IPS-NIHi11 (cell line): ENCODE measurements at places on chromosomes 3 and 15.

DNA sequence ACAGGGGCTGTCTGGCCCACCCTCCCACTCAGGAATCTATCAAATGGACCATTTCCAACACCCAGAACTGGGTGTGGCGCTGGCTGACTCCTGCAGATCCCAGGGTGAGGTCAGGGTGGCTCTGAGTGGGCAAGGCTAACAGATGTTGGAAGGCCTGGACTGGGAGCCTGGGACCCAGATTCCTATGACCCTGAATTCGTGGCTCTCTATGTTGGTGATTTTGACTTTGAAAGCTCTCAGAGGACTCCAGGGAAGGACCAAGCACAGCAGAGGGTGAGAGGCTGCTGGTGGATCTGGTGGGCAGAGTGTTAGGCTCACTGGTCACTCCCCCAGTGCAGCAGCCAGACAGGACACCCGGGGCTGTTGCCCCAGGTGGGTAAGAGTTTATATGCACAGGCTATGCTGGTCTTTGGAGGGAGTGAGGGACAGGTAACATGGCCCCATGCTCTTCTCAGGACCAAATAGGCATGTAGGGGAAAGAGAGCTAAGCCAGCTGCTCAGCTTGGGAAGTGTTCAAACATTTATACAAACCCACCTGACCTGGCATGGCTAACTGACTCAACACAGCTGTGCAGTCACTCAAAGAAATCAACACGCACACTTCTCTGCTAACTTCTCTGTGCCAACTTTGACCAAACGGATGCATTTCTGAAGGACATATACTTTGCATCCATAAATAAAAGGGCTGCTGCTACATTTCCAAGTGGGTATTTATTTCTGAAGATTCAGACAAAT, 62.6 kb upstream of the RAB6B start:
- DNase-seq = no peak

DNA sequence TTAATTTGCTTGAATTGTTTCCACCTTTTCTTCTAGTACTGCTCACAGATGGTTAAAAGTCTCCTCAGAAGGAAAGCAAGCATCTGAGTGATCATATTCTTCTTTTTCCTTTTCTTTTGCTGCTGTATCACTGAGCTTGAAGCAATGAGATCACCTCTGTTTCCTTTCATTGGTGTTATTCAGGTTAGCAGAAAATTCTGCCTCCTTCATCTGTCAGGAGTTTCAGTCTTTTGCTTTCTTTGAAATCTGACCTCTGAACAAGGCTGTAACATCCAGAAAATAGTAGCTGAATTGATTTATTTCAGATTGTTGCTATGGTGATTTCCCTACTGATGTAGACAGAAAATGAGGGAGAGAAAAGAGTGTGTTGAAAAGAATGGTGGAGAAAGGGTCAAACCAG, 343.0 kb downstream of the MFSD1 start:
- DNase-seq = no peak

GRCh38 chr15:71914092-71914491, 103.7 kb downstream of the NR2E3 start:
- DNase-seq = no peak

GRCh38 chr3:191383124-191383523, 52.8 kb upstream of the UTS2B start:
- DNase-seq = no peak

DNA sequence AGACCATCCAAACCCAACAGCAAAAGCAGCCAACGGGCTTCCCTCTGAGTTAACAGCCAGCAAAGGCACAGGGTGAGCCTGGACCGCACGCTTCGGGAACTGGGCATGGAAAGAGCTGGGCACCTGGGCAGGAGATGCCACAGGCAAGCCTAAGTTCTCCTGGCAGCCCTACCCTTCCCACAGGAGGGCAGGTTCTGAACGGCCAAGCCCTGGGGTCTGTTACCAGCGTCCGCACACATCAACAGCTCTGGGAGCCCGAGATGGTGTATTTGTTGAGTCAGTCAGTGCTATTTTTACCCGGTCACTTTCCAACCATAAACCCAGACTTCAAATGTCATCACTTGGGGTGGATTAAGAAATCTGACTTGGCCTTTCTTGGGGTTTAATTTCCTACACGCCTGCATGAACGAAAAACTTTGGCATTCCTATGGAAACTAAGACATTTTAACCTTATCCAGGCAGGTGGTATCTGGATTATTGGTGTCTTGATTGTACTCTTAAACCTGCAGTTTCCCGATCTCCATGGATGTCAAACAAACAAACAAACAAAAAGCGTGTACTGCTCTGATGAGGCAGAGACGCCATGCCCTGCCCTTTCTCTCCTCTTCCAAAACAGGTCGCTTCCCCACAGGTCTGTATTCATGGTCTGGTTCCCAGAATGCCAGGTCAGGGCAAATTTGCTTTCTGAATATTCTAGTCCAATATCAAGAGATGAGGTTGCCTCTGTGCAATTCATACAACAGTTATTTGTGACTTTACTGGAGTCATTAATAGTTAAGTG, 99.7 kb downstream of the XXYLT1 start:
- DNase-seq = no peak

DNA sequence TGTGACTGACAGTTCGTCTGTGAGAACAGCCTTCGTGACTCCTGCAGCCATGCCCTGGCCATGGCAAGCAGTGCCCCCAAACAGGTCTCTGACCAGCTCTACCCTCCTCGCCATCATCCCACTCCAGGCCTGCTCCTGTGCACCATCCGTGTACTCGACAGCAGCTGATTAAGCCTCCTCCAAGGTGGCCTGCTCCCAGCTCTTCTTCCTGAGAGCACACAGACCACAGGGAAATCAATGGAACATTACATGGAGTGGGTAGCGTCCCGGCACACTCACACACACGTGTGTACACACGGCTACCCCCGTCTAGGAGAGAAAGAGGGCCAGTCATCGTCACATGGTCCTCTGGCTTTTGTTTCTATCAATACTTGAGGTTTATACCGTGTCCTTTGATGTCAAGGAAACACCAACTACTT, 21.1 kb downstream of the ANXA2 start:
- DNase-seq = no peak

DNA sequence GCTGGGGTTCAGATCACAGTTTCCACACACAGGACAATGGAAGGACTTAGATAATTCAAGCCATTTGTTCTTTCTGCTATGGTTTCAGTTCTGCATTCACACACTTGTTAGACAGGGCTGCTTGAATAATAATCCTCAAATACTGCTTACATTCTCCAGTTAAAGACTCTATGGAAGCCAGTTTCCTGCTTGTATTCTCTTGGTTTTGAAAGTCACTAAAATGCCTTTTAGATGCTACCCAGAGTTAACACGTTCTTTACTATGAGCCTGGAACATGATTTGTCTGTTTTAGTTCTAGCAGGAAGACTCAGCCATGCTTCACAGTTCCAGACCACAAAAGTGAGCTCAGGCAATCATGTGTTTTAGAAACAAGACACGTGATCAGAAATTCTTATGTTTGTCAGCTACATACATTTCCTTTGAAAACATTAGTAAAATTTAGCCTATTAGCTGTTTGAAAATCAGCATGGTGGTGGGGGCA, 152.4 kb downstream of the LEKR1 start:
- DNase-seq = no peak

DNA sequence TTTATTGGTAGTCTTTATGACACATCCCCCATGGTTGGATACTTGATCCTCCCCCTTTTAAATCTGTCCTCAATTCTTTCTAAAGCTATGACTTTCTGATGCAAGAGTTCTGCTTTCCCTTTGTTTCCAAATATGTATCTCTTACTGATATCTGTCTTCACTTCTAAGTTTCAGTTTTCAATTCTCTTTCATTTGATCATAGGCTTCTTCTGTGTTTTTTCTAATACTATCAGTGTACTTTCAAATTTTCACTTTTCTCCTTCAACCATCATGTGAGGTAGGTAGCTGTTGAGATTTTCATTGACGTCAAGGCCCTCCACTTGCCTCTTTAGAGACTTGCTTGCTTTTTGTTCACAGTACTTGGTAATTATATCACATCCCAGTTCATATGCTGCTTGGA, 436.5 kb downstream of the CNTN4 start:
- DNase-seq = no peak

DNA sequence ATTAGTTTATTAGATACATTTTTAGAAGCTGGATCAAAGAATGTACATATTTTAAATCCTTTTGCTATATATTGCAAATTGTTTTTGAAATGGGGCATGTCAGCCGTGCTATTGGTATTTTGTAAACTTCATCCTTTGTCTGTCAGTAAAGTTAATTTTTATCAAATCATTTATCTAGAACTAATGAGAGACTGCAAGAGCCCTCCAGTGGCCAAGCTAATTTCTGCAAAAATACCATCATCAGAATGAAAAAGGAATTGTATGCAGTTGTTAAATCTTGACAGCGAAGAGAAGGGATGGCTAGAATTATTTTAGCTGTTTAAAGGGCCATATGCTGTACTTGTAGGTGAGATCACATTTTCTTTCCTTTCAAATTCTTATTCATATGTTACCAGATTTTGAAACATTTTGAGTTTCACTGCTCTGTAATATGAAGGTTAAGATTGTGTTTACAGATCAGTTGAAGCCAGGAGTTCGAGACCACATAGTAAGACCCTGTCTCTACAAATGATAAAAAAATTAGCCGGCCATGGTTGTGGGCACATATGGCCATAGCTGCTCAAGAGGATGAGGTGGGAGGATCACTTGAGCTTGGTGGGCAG, 8.1 kb upstream of the CLDN11 start:
- no peak for DNase-seq

DNA sequence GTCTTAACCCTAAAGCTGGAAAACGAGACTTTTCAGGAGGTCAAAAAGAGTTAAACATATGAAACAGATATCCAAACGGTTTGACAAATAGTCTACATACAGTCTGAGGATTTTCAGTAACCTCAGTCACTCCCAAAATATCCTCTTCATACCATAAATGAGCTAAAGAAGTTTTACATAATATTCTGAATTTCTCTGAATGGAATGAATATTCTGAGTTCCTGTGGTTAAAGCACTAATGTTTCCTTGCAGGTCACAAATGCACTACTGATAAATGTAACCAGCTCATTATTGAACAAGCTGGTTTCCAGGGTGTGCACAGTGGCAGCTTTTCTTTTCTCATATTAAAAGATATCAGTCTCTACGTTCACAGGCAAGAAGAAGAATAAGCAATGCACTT, 137.4 kb upstream of the POU1F1 start:
- no peak for DNase-seq

- no peak for DNase-seq
Measured at GRCh38 chr15:57580428-57580827, 11.3 kb upstream of the MYZAP start.

DNA sequence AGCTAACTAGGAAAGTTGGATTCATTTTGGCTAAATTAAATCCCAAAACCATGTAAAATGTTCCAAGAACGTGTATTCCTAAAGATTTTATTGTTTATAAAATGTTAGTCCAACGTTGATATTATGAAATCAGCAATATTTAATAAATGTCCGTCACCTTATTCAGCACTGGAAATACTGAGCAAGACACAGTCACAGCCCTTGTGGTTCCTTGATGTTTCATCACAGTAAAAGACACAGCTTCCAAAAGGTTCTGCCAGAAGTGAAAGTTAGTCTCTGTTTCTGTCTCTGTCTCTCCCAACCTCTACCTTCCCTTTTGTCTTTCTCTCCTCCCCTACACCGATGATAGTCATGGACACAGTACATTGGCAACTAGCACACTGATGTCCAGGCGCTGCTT, 82.2 kb upstream of the BOC start:
- no peak for DNase-seq

- peak; percentile 65 for DNase-seq
Measured at GRCh38 chr3:107117922-107118536, 259.2 kb upstream of the CCDC54 start.

DNA sequence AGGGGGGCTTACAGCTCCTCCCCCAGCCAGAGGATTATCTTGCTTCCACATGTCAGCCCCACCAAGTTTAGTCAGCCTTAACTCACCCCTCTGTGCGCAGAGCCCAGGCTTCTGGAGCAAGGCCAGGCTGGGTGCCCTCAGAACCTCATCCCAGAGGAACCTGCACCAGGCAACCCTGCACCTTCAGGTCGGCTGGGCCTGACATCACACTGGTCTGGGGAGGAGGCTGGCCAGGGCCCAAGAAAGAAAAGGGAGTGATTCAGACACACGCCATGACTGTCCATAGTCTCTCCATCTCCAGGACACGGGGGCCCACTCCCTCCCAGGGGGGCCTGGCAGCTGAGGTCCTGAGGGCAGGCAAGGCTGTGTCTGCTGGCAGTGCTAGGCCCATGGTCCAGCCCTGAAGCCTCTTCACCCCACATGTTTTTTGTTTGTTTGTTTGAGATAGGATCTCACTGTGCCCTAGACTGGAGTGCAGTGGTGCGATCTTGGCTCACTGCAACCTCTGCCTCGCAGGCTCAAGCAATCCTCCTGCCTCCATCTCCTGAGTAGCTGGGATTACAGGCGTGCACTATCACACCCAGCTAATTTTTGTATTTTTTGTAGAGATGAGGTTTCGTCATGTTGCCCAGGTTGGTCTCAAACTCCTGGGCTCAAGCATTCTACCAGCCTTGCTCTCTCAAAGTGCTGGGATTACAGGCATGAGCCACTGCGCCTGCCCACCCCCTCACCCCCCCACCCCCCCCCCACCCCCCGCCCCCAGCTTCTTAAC, 11.1 kb downstream of the TNK2 start:
- DNase-seq = no peak

DNA sequence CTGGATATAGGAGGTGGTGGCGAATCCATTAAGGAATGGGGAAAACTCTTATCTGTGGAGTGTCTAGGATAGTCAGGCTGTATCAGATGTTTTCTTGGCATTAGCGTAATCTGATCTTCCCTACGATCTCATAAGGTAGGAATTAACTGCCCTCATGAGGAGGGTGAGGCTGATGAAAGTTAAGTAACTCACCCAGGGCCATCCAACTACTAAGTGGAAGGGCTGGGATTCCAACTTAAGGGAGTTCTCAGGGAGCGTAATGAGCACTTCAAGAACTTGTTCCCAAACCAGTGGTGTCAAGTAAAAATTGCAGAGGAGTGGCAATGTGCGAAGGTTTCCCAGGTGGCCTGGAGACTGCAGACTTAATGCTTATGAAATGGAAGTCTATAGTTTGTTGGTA, 55.9 kb upstream of the OSBPL11 start:
- no peak for DNase-seq

DNA sequence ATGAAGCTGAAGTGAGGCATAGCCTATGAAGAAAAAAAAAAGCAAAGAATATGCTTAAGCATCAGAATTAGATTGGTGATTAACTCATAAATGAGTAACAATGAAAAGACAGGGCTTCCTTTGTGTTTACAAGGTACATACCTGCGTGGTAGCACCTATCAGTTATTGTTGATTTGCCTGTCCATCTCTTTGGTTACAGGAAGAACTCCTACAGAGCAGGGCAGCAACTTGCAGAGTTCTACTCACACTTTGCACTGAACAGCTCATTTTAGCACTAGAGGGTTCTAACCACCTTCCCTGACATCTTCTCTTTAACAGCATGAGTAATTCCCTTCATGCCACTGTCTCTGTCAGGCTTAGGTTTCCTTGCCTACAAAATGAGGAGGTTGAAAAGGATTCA, 166.0 kb downstream of the DPH6 start:
- DNase-seq = no peak

- no peak for DNase-seq
Measured at GRCh38 chr3:9884555-9885165, 4.6 kb upstream of the CIDEC start.

DNA sequence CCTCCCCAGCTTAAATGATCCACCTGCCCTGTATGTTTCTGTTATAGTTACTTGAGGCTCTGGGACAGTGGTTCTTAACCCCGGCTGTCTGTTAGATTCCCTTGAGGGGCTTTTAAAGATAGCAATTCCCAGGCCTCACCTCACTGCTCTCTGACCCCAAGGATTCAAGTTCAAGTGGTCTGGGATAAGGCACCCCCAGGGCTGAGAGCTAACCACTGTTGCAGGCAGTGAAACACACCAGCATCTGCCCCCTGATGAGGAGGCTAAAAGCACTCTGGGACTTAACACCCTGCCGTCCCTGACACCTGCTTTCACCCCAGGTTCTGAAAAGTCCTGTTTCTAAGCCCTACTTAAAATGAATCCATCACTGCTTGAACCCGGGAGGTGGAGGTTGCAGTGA, 103.7 kb downstream of the LRRK1 start:
- no peak for DNase-seq
